ENCODE measurements at places on chromosomes 3 and 15.

DNA sequence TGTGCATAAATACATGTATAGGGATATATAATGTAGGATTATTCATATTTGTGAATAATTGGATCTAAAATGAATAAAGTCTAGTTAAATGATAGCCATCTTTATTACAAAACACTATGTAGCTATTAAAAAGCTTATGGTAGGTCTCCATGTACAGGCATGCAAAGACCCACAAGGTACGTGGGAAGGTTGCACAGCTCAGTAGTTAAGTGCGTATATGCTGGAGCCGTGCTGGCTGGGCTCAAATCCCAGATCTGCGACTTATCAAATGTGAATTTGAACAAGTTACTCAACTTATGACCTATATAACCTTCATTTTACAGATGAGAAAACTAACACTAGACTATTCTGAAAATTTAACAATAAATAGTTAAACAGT lies 100.6 kb downstream of the MYH15 start:
- no peak for DNase-seq

DNA sequence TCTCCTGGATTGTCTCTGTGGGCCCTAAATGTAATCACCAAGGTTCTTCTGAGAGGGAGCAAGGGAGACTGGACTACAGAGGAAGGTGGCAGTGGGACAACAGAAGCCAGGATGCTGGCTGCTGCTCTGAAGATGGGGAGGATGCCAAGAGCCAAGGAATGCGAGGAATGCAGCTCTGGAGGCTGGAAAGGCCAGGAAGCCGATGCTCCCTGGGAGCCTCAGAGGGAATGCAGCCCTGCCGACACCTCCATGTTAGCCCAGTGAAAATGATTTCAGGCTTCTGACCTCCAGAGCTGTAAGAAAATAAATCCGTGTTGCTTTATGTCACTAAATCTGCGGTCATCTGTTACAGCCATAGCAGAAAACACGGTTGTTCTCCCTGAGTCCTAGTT lies 44.1 kb downstream of the UMPS start:
- DNase-seq: no peak

DNA sequence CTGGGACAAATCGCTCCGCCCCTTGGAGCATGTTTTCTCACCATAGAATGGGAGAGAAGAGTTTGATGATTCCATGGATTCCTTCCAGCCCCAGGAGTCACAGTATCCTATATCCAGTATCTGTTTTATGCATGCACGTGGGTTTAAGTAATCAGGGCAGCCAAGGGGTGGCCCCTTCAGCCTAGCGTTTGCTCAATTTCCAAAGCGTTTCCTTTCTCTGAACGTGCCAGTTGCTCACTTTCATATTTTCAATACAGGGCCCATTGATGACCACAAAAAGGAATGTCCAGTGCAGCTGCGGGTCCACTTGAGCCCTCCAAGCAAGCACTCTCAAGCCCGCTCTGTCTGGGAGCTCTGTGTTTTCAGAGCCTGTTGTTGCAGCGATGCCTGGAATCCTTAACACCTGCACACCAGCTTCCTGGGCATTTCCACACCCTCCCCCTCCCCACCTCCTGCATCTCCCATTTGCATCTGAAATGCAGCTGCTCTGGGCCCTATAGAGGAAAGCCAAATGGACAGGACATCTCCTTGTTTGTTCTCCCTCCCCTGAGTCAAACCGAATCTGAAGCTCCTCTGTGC lies 164.3 kb upstream of the LPP start:
- no peak for DNase-seq

DNA sequence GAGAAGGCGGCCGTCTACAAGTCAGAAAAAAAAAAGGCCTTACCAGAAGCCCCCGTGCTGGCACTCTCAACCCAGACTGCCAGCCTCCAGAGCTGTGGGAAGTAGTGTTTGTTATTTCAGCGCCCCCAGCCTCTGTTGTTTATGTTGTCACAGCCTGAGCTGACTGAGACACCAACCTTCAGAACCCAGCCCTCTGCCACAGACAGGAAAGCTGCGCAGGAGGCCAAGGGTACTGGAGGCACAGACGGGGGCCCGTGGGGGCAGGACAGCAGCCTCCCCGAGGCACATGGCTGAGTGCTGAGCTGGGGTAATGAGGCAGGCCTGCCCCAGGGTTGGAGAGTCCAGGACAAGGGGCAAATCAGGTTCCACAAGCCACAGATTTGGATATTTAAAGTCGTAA lies 33.7 kb downstream of the HCN4 start:
- DNase-seq: no peak

DNA sequence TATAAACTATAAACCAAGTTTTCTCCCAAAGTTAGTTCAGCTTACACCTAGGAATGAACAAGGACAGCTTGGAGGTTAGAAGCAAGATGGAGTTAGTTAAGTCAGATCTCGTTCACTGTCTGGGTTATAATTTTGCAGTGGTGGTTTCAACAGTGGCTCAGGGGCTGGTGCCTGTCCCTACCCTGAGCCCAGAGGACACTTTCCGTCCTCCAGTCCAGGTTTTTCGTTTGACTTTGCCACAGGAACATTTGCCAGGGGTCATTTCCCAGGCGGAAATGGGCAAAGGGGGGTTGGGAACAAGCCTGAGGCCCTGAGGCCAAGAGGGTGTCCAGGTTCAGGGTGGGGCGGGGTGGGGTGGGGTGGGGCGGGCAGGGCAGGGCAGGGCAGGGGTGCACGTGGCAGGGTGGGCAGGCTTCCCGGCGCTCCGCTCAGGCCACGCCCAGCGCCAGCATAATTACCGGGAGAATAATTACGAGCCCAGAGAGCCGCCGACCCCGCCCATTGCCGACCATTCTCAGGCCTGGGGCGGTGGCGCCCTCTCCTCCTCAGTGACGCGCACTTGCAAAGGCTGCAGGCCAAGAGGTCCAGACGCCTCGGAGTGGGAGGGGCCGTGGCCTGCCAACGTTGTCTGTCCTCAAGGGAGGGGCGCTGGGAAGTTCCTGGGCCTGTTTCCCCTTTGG lies 70.4 kb downstream of the KLF13 start:
- DNase-seq: peak; percentile 43

DNA sequence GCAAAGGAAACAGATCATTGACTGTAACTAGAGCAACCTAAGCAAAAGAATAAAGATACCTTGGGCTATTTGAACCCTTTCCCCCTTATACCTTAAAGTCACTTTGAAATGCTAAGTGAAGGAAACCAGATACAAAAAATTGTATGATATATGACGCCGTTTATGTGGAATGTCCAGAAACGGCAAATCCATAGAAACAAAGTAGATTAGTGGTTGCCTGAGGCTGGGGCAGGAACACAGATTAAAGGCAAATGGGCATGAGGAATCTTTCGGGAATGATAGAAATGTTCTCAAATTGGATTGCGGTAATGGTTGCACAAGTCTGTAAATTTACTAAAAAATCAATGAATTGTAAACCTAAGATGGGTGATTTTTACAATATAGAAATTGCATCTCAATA lies 160.1 kb upstream of the CCDC54 start:
- DNase-seq: peak; percentile 60

GRCh38 chr15:63112871-63113270 lies 8.8 kb upstream of the LACTB start:
- no peak for DNase-seq

DNA sequence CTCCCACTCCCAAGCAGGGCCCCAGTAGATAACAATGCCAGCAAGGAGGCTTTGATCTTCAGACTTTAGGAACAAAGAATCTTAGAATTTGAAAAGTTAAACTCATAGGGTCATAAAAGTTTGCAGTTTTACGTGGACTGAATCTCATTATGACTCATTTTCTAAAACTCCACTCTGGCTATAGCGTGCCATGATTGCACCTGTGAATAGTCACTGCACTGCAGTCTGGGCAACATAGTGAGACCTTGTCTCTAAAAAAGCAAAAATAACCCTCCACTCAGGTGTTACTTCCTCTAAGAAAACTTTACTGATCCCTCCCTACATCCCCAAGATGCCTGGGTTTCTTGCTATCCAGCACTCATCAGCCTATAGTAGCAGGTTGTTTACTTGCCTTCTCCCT lies 104.5 kb downstream of the IL20RB start:
- no peak for DNase-seq

Measured in AG09319 (cell line).